ENCODE measurements at places on chromosomes 12 and 14. TPM values are rescaled to one million over a fixed set of nuclear protein-coding genes. Genes with fewer than 3 reads are reported as not detected.

- no peak for DNase-seq
These were observed 55.4 kb downstream of the SCAF11 start for GRCh38 chr12:45934956-45935355.

- DNase-seq = no peak
These were observed 17.4 kb downstream of the IPO8 start for GRCh38 chr12:30678221-30678620.

DNA sequence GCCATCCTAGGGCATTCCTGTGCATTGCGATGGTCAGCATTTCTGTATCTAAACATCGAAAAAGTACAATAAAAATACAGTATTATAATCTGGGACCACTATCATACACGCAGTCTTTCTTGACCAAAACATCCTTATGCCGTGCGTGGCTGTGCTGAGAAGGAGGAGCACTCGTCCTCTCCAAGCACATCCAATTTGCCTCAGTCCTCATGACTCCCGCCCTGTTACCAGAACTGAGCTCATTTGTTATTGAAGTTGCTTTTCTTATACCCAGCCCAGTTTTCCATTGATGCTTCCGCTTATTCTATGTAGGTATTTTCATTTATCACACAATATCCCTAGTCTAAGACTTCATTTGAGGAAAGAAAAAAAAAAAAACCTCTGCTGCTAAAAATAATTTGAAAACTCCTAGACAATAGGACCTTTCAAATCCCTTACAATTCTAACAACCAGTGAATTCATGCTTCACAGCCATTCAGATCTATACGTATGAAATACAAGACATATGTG is 236.9 kb upstream of the PLEKHG7 start:
- no peak for DNase-seq

GRCh38 chr12:110475426-110475825 is 6.8 kb downstream of the FAM216A start:
- no peak for DNase-seq

DNA sequence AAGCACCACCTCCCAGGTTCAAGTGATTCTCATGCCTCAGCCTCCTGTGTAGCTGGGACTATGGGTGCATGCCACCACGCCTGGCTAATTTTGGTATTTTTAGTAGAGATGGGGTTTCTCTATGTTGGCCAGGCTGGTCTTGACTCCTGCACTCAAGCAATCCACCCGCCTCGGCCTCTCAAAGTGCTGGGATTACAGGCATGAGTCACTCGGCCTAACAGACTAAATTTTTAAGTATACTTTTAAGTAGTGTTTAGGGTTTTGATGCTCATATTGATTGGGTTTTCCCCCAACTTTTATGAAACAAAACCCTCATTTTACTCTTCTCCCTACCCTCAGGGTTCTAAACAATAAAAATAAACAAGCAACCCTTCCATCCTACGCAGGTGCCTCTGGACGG is 5.5 kb downstream of the MYO1A start:
- DNase-seq = no peak

DNA sequence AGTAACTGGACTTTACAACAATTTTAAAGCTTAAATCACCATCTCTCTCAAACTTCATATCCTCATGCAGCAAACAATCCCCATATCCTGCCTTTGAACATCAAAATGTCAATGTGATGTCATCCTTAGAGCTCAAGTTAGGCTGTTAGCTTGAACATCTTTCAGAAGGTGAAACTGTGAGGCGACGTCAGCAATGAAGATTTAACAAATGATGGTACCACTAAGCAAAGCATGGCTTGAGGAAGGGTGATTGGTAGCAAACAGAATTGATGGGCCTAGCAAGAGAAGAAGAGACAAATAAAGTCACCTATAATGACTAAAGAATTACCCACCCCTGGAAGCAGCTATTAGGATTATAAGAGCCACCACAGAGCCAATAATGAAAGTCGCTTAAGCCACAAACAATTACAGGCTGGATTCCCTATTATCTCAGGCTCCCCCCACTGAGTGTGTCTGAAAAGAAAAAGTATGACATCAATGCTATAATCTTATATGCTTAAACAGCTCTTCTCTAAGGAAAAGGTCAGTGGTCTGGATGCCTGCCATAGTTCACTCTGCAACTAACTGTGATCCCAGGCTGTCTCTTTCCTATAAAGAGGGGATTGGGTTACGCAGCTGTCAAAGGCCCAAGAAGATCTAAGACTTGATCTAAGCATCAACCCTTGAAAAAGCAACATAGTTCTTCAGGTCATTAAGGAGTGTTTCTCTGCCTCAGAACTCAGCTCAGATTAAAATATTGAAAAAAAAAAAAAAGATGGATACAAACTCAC is 18.1 kb downstream of the EGLN3 start:
- DNase-seq = no peak

Gene GAS2L3
- 3.8 TPM for total RNA-seq

Gene WNT1
- total RNA-seq = 0.87 TPM

Gene TAS2R9
- not detected for total RNA-seq

Gene PDE3A
- not detected for total RNA-seq

DNA sequence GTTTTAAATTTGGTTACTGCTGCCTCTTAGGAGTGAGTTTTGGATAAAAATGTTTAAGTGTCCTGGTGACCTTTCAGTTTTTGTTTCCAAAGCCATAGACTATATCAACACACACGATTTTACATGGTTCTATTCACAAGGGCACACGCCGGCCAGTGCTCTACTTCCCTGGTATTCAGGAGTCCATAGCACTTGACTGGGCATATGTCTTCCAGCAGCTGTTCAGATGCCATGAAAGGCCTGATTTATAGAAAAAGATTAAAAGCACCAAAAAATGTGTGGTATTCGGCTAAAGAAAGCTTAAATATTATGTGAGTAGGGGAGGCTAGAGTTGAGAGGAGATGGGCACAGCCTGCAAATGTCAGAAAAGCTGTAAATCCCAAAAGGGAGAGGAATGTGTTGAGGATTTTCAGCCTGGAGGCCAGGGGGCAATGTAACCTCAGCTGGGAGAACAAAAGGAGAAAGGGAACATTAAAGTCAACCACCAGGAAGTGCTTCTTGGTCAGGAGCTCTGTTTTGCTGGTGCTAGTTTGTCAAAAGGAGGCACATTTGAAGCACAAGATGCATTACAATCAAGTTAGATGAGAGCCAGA is 478.4 kb downstream of the RAD51B start:
- no peak for DNase-seq

Gene GPR84
- 0.32 TPM for total RNA-seq

DNA sequence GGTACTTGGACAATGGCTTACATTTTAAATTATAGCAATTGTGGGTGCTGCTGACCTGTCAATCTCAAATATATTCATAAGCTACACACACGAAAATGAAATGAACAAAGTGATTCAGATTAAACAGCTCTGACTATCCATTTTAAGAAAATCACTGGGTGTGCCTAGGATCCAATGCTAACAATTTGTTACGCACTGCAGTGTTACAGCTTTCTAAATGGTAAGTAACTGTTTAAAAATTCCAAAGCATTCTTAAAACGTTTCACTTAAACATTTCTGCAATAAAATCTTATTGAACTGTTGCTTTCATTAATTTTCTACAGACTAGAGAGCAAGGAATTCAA is 18.9 kb downstream of the LMO3 start:
- DNase-seq = no peak

Gene BCL11B
- total RNA-seq = 53.0 TPM

DNA sequence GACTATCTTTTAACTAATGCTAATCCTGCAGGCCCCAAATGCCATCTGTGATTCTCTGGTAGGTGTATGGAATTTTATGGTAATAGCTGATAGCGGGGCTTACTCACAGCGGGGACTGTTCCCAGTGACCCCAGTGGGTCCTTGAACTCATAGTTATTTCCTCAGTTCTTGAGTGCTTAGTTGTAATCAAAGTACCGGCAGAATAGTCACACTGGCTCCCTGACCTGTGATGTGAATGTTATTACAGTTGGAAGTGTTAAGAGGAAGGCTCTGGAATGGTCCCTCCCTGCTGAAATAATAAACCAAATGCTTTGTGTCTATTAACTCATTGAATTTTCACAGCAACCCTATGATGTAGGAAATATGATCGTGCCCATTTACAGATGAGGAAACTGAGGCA is 78.3 kb downstream of the NDUFA12 start:
- DNase-seq = no peak

DNA sequence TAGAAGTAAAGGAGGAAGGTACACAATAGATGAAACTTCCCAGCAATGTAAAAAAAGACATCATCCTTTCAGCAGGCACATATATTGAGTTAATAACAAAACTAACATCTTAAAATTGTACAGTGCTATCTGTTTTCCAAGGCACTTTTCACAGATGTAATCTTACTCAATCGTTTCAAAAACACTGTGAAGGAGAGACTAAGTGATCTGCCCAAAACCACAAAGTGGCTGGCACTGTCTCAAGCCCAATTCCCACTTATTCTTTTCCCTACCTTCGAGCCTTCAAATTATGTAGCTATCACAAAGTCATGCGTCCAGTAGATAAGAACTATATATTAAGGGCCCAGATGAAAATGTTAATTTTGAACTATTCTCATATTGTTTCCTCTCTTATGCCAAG is 193.6 kb upstream of the RASSF8 start:
- no peak for DNase-seq

GRCh38 chr12:108642269-108642870 is 8.7 kb upstream of the SELPLG start:
- DNase-seq = no peak

GRCh38 chr12:82361461-82361915 is 3.2 kb downstream of the METTL25 start:
- no peak for DNase-seq

DNA sequence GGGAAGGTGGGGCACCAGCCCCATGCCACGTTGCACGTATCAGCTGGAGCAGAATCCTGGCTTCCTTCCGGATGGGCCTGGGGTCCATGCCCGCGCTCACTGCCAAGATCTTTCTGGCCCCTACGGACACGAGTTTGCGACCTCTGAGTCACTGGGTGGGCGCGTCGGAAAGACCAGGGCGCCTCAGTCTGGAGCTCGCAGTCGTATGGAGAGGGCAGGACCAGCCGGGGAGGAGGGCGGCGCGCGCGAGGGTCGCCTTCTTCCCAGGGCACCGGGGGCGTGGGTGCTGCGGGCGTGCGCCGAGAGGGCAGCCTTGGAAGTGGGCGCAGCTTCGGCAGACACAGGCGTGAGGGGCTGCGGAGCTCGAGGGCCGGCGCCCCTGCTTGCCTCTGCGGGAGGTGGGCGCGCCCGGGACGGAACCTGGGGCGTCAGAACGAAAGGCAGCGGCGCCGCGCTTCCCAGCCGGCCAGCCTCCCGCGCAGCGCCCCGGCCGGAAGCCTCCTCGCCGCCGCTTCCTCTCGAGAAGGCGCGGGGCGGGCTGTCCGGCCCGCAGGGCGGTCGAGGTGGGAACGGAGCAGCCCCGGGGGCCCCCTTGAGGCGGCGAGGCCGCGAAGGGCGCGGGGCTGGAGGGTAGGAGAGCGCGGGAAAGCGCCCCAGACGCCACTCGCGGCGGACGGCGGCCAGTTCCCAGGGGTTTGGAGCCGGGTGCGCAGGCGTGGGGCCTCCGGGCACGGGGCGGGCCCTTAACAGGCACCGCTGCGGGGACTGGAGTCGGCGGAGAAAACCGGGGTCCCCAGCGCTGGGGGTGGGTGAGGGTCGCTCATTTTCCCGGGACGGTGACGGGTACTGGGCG is at the start of gene ARL6IP4:
Gene ARL6IP4 (plus strand): TSS at position 499 of the 853 bp plus-strand sequence. CDS start 459 bp downstream, outside the sequence.
- DNase-seq = peak; percentile 78

DNA sequence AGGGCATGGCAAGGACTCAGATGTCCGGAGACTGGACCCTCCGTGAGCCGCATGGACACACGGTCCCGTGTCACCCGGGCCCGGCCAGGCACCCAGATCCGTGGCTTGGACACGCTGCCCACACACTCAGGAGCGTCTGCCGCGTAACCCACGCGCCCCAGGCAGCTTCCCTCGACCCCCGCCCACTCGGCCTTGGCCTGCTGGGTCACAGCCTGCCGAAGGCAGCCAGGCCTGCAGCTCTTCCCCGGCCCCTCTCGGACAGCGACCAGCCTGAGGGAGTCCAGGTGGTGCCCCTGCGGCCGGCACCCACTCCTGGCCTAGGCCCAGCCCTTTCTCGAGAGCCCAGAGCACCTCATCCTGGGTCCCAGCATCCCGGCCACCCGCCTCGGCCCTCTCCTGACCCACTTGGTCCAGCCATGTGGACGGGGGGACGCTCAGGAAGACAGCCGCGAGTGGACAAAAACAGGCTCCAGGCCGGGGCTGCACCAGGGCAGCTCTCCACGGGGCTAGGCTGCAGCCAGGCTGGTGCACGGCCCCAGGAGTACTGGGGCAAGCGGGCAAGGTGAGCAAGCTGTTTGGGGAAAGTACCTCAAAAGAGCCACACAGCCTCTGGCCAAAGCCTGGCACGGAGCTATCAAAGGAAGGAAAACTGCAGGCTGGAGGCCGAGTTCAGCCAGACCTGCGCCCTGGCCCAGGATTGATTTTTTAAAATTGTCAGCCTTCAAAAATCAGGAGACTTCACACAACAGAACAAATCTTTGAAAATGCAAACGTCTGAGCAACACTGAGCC is 6.5 kb downstream of the AKT1 start:
- no peak for DNase-seq

Gene GLIPR1
- 55.3 TPM for total RNA-seq

Gene CATSPERB
- 0.29 TPM for total RNA-seq

Gene AVPR1A
- total RNA-seq = not detected

- no peak for DNase-seq
These were observed 10.3 kb downstream of the KRT75 start for GRCh38 chr12:52423661-52424500.

- DNase-seq = no peak
These were observed 197.9 kb upstream of the NUDT4 start for GRCh38 chr12:93179792-93180191.

DNA sequence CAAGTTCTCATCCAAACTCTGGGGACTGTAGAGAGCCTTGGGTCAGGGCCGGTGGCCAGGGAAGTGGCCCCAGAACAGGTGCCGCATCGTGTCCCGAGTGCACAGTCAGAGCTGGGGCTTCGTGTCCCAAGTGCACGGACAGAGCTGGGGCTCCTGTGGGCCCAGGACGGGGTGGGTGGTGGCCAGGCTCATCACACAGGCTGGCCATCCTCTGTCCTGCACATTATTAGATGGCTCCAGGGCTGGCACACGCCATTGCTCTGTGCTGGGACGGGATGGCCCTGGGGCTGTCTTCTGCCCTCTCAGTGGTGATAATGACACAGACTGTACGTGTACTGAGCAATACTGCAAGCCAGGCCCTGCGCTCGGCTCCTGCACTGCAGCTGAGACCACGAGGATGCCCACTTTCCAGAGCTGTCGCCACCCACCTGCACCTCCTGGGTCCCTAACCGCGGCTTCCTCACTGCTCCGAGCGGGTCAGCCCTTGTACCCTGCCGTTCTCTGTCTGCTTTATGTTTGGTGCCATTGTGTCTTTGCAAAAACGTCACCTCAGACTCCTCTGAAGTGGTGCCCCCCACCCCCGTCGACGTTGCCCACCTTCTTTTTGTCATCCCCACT is 1.9 kb downstream of the FBRSL1 start:
- no peak for DNase-seq

Gene TTC9
- 11.8 TPM for total RNA-seq
